ENCODE measurements at places on chromosomes 16 and 17. TPM values are rescaled to one million over a fixed set of nuclear protein-coding genes. Genes with fewer than 3 reads are reported as not detected.

The GRAPL gene
- total RNA-seq: 0.92 TPM

The FOXN1 gene
- not detected for total RNA-seq

The NGFR gene
- total RNA-seq: 6.5 TPM

The AIPL1 gene
- total RNA-seq: 0.23 TPM

The ZFPM1 gene
- 1.4 TPM for total RNA-seq

The CES1 gene
- total RNA-seq: 1.2 TPM

The FOXF1 gene
- 0.92 TPM for total RNA-seq

The MT1G gene
- not detected for total RNA-seq

The ZP2 gene
- 0.23 TPM for total RNA-seq

The ACSM3 gene
- 2.1 TPM for total RNA-seq

The FBXL20 gene
- 26.8 TPM for total RNA-seq

The ACLY gene
- 171 TPM for total RNA-seq

The SLC2A4 gene
- total RNA-seq: 0.23 TPM

The SPNS2 gene
- total RNA-seq: 16.6 TPM

The PHAF1 gene
- total RNA-seq: 21.7 TPM

The MRC2 gene
- total RNA-seq: 23.8 TPM

The KRT23 gene
- 0.46 TPM for total RNA-seq

The RAD51D gene
- total RNA-seq: 10.8 TPM

The TMEM98 gene
- total RNA-seq: 32.1 TPM

The DNASE1L2 gene
- 2.8 TPM for total RNA-seq

The KCNH6 gene
- total RNA-seq: 0.69 TPM

The CCDC154 gene
- 0.23 TPM for total RNA-seq

The PSMC3IP gene
- total RNA-seq: 6.9 TPM

The KRTAP4-6 gene
- not detected for total RNA-seq

The TEX19 gene
- not detected for total RNA-seq

The ASB16 gene
- total RNA-seq: not detected

The MNT gene
- 12.2 TPM for total RNA-seq

The CCL7 gene
- total RNA-seq: not detected

The NECAB2 gene
- 81.4 TPM for total RNA-seq

The ITGB4 gene
- total RNA-seq: 4.4 TPM

The EPOP gene
- total RNA-seq: 0.92 TPM

The P2RX5 gene
- total RNA-seq: 13.4 TPM

The OSGIN1 gene
- 0.23 TPM for total RNA-seq

The ZNF597 gene
- 4.6 TPM for total RNA-seq

The PARN gene
- 27.0 TPM for total RNA-seq

The BCL7C gene
- 45.4 TPM for total RNA-seq

The TNS4 gene
- not detected for total RNA-seq

The RPL38 gene
- total RNA-seq: 1,874 TPM

The MOSMO gene
- total RNA-seq: 57.7 TPM

The KRTAP3-2 gene
- total RNA-seq: not detected

The SRCIN1 gene
- 33.7 TPM for total RNA-seq

The C16orf46 gene
- 10.1 TPM for total RNA-seq
